ENCODE measurements at places on chromosomes 2 and 18.

DNA sequence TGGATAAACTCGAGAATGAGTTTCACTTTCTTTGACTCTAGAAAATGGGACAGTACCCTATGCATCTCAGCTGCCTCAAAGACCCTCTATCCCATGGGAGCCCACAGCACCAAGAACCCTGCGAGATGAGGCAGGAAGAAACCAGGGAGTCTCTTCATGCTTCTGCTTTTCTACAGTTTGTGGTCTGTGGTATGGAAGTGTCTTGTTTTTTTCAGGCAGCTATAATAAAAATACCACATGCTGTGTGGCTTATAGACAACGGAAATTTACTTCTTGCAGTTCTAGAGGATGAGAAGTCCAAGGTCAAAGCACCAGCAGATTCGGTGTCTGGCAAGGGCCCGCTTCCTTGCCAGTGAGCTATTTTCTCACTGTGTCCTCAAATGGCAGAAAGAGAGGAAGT lies 257.9 kb downstream of the SUCLG1 start:
- DNase-seq: no peak

DNA sequence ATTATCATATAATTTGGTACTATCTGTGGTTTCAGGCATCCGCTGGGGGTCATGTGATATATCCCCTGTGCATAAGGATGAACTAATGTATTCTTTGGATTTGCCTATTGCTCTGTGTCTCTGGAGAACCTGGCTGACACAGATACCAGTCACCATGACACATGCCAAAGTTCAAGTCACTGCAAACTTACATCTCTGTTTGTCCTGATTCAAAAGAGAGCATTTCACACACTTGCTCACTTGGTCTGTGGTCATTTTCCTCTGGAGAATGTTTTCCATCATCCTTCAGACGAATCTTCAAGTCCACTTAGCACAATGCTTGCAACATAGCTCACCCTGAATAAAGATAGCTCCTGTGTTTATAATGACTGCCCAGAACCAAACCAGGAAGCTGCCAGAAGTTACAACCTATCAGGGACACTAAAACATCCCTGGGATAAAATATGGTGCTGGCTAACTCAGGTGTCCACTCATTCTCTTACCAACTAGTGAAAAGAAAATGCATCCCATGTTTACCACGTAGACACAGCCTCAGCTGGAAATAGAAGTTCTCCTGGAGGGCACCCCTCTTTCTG lies 18.1 kb downstream of the SULT1C3 start:
- no peak for DNase-seq

DNA sequence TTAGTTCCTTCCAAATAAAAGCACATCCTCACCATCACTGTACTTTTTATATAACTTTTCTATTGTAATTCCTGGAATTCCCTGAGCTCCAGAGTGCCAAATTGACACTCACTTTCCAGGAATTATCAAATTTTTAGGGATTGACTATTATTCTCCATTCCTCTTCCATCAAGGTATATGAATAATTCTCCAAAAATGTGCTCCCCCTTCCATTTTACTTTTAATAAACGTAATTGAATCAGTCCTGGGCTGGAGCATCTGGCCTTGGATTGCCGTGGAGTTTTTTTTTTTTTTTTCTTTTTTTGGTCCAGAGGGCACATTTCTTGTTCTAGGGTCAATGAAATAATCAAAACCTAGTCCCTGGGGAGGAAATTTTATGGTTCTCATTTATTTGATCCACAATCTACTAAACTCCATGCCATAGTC lies 304.3 kb downstream of the CDCA7 start:
- DNase-seq: peak; percentile 42

GRCh38 chr2:174337337-174338146 lies 2.8 kb downstream of the SP9 start:
- DNase-seq: peak; percentile 35

DNA sequence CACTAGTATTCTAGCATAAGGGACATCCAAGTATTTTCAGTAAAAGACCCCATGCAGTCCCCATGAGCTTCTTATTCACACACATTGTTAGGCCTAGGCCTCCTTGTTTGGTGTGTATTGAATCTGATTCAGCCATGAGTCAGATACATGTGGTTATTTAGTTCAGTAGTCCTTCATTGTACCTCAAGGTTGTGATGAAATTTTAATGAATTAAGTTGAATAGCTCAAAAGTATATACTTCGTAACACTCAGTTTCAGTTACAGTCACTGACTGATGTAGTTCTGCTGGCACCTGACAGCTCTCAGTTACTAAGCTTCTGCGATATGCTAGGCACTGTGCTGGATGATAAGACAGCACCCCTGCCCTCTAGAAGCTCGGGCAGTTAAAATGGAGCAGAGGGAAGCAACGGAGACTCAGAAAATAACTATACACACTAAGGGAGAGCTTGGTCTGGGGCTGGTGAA lies 86.4 kb downstream of the XRCC5 start:
- peak; percentile 75 for DNase-seq

DNA sequence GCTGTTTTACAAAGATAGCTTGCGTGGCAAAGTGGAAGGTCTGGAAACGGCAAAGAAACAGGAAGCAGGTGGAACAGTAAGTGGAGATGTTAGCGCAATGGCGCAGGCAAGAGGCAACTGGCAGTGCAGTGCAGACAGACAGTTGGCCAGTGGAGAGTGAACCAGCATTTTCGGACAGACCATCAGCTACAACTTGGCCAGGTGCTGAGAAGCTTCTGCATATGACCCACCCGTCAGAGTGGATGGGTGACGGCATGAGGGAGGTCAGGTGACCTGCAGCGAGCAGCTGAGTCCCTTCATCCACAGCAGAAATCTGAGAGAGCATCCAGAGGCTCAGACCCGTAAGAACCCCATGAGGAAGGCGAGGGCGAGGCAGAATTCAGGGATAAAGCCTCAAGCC lies 33.8 kb downstream of the NPC1 start:
- DNase-seq: no peak

- DNase-seq: no peak
Observed at GRCh38 chr18:47689371-47689770, 241.1 kb downstream of the SMAD2 start.

DNA sequence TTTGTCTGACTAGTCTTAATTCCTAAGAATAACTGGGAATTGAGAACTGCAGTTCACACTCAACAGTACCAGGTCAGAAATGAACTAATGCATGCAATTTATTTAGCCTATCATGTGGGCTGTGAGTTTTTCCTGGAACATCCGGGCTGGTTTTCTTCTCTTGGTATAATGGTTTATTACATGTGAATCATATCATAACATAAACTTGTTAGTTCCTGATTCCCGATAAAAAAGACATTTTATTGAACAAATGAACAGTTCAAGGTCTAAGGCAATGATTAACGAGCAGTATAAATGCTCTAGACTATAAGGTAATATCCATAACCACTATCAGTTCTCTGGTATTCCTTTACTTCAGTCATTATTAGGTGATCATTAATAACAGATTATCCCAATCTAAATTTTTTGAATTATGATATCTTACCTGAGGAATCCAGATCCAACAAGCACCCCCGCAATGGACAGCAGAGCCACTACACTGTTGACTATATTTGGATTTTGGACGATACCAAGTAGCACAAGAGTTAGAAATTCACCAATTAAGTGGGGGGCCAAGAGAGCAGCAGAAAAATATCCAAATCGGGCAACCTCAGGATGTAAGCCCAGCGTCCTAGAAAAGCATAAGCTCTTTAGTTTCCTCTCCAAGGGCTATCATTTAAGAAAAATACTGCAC lies 19.0 kb downstream of the ABCG5 start:
- DNase-seq: no peak

DNA sequence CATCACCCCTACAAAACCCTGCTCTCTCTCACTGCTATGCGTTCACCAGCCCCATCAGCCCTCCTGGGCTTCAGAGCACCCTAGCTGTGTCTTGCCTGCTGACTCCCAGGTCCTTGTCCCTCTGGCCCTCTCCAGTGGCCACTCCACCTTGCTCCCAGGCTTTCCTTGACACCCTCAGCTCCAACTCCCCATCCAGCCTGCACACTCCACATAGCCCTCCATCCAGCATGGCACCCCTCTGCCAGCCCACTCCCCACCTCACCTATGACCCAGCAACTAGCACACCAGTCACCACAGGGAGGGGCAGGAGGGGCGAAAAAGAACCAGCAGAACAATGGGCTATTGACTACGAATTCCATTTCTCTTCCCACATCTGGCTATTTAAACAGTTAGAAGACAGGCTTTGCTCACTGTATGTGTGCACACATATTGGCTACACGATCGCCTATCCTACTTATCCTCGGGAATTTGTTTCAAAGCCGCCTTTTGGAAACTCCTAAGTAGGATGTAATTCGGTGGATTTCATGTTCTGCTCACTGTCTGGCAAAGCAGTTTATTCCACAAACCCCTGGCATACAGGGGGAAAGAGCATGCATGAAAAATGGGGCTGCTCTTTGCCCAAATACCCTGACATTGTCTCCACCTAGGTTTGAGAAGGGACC lies 195.3 kb downstream of the SMAD2 start:
- no peak for DNase-seq

DNA sequence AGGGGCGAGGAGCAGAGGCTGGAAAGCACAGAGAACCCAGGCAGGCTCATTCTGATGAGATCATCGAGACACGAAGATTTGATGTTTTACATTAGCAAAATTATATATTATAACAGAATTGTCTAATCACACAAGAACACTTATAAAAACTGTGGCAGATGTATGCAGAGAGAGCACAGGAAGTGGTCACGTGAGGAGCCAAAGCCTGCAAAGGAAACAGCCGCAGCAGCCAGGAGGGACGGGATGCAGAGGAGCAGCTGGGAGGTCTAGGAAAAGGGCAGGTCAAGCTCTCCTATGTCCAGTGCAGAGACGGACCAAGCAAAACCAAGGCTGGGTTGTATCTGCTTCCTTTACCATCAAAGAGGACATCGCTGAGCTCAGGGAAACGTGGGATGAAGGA lies 355.1 kb upstream of the MYT1L start:
- DNase-seq: no peak

DNA sequence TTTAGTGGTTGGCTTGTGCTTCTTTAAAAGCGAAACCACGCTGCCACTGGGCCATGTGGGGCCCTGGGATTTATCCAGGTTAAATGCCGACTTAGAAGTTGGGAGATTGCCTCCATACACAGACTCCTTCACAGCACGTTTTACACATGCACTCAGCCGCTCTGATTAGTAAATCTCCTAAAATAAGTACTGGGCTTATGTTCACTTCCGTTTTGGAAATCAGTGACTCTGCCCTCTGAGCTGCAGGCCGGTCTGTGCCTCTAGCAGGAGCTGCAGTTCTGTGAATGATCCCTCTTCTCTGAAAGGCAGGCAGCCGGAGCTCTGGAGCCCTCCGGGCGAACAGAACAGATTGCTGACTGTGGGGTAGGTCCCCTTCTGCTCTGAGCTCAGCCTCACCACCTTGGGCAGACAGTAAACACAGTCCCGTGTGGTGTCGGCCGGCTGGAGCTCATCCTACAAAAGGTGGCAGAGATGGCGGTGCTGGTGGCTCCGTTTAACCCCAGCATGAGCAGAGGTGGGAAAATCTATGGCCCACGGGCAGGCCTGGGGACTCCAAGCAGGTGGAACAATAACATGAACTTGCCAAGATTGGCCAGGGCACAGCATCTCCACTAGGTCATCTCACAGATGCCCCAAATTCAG lies 9.8 kb upstream of the RAB17 start:
- DNase-seq: peak; percentile 88

- no peak for DNase-seq
Observed at GRCh38 chr18:78979730-78980278, at the start of gene SALL3. TSS of gene SALL3 (plus strand) at chr18:78979818. CDS start at chr18:78980275, 457 bp downstream.

- no peak for DNase-seq
Observed at GRCh38 chr2:215143458-215143857, 5.0 kb upstream of the ABCA12 start.

DNA sequence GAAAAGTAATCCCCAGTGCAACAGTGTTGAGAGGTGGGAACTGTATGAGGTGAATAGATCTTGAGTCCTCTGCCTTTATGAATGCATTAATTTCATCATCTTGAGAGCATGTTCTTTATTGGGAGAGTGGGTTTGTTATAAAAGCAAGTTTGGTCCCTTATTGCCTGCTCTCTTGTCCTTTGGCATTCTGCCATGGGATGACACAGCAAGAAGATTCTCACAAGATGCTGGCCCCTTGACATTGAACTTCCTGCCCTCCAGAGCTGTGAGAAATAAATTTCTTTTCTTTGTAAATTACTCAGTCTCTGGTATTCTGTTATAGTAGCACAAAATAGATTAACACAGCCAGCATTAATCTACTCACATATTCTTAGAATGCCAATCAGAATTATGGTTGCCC lies 108.6 kb downstream of the EHBP1 start:
- DNase-seq: peak; percentile 16

DNA sequence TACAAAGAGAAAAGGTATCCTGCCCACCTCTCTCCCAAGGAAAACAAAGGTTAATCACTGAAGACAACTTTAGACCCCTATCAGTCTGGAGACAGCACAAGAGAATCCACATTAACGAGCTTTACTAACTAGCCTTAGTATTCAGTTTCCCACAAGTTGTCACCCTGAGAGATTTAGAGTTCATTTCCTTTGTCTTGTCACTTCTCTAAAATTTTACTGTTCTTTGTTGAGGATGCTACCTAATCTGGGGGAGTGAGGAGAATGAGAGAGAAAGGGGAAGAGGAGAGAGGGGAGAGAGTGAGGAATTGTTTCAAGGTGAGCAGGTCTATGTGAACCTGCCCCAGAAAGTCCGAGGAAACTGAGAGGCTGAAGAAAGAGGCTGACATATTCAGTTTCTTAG lies 28.4 kb downstream of the C2orf76 start:
- no peak for DNase-seq

GRCh38 chr2:38446906-38447561 lies 70.0 kb upstream of the ATL2 start:
- DNase-seq: no peak

- no peak for DNase-seq
Observed at GRCh38 chr2:38224181-38224580, 148.2 kb upstream of the CYP1B1 start.

- no peak for DNase-seq
Observed at GRCh38 chr2:26763019-26763418, 1.1 kb upstream of the SLC35F6 start.

- no peak for DNase-seq
Observed at GRCh38 chr2:129237966-129238725, 741.3 kb upstream of the RAB6C start.

GRCh38 chr2:219459460-219460311 lies 25.0 kb downstream of the SPEG start:
- peak; percentile 91 for DNase-seq

GRCh38 chr2:20353241-20353992 lies 2.8 kb upstream of the PUM2 start:
- DNase-seq: no peak

DNA sequence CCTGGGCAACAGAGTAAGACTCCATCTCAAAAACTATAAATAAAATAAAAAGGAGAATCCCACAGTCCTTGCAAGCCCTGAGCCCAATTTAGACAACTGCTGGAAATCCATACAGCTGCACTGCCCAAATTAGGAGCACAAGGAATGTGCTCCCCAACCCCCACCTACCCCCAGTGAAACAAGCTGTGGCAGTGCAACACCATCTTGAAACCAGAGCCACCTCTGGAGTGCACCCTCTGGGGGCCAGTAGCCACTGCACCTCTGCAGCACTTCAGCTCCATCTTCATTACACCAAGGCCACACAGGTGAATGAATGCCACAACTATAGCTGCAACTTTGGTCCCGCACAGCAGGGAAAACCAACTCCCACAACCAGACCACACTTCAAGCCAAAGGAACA lies 37.3 kb downstream of the USP34 start:
- DNase-seq: no peak

- no peak for DNase-seq
Observed at GRCh38 chr2:28527196-28527595, 31.3 kb downstream of the PLB1 start.

GRCh38 chr18:75612456-75612855 lies 185.0 kb upstream of the SMIM21 start:
- no peak for DNase-seq
